ENCODE measurements at places on chromosomes 5 and 9.

DNA sequence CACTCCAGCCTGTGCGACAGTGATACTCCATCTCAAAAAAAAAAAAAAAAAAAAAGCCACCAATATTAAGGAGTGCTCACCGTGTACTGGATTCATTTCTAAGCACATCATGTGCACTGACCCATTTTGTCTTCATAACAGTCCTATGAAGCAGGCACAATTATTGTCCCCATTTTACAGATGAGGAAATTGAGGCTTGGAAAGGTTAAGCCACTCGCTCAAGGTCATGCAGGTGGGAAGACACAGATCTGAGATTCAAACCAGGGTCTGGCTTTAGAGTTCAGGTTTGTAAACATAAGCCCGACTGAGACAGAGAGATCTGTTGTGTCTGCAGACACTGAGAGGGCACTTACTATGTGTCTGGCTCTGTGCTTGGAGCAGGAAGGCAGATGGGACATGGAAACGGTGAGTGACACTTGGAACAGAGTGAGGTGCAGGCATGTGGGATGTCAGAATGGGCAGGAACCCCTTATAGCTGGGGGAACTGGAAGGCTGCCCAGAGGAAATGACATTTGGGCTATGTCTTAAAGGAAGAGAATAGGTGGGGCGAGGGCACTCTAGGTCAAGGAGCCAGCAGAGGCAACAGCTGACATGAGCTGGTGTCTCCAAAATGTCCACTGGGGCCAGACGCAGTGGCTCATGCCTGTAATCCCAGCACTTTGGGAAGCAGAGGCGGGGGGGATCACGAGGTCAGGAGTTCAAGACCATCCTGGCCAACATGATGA, 69.9 kb downstream of the STK10 start:
- no peak for DNase-seq

- DNase-seq, result peak; percentile 2
Observed at GRCh38 chr5:161064781-161065180, 212.8 kb upstream of the ATP10B start.

DNA sequence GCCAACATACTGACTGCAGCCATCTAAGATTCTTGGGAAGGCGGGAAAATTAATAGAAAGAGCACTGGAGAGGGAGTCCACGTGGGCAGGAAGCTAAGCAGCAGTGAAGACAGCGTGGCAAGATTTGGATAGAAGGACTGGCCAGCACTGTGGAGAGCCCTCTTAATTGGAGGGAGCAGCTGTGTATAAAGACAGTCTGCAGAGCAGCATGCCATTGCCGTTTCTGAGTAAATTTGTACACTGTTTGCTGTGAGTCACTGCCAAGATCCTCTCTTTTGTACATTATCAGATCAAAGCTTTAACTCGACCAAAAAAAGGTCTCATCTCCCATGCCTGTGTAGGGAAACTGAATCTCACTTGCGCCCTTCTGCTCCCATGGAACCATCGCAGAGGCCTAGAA, 45.3 kb downstream of the INSYN2B start:
- no peak for DNase-seq

- no peak for DNase-seq
Observed at GRCh38 chr5:151098768-151099121, 17.9 kb upstream of the TNIP1 start.

- DNase-seq, result no peak
Observed at GRCh38 chr9:33127881-33128280, 39.3 kb downstream of the B4GALT1 start.

- DNase-seq, result no peak
Observed at GRCh38 chr5:96195123-96195522, 233.5 kb upstream of the ELL2 start.

GRCh38 chr5:158822099-158822498, 277.6 kb downstream of the EBF1 start:
- no peak for DNase-seq

GRCh38 chr5:174491265-174491664, 233.1 kb upstream of the MSX2 start:
- no peak for DNase-seq

- no peak for DNase-seq
Observed at GRCh38 chr9:132931178-132931735, 13.2 kb downstream of the TSC1 start.

GRCh38 chr9:2676466-2676865, 40.8 kb upstream of the KCNV2 start:
- DNase-seq, result peak; percentile 47

DNA sequence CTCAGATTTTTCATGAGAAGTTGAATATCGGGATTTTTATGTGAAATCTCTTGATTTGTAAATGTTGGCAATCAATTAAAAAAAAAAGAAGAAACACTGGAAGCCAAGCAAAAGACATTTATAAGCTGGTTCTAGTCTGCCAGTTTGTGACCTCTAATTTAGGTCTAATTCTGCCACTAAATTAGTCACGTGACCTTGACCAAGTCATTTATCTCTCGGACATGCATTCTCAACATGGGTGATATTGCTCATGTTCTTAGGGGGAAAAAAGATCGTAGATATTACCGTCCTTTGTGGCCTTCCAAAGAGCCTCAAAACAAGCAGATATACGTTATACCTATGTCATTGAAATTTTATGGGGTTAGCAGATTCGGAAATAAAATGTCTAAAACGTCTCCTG, 52.9 kb upstream of the PTPDC1 start:
- no peak for DNase-seq

GRCh38 chr5:167720676-167721260, 570.7 kb upstream of the WWC1 start:
- no peak for DNase-seq

DNA sequence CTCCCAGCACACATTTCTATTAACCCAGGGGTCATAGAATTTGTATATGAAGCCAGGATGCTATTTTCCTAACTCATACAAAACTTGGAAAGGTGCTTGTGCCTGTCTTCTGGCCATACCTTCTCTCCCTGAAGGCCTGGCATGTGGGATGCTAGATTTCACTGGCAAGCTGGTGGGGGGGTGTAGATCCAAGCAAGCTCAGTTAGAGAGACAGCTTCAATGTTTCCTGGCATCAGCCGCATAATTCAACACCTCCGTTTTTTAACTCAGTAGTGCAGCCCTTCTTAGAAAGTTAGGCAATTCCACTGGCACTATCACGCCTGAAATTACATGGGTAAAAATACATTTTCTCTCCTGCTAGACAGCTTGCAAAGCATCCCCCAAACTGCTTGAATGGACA, 51.8 kb downstream of the MEGF10 start:
- DNase-seq, result no peak

DNA sequence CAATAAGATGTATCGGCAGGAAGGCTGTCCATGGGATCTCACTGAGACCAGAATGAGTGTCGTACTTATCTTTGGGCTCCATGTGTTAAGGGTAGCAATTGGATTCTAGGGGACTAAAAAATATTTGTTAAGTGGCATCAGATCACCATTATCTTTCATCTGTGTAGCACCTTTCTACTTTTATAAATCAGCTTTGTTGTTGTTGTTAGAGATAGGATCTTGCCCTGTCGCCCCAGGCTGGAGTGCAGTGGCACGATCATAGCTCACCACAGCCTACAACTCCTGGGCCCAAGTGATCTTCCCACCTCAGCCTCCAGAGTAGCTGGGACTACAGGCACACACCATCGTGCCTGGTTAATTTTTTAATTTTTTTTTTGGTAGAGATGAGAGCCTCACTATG, 220.5 kb downstream of the SMARCA2 start:
- no peak for DNase-seq

GRCh38 chr5:19536387-19536786, 451.6 kb downstream of the CDH18 start:
- no peak for DNase-seq

DNA sequence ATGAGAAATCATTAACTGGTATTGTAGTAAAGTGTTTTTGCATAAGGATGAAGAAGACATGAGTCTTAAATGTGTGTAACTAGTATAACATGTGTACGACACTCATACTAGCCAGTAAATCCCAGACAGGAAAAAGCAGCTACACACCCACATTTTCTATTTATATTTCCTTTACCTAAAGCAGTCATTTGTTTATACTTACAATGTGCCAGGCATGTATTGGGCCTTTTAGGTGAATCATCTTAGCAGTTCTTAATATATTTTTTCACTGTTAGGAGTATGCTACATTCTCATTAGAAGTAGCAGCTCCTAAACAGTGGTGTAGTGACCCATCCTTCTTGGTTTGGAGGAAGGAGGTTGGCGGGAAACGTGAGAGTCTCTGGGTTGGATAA, 55.8 kb upstream of the TMC1 start:
- no peak for DNase-seq

GRCh38 chr9:134514503-134514902, 127.1 kb upstream of the COL5A1 start:
- DNase-seq, result no peak

DNA sequence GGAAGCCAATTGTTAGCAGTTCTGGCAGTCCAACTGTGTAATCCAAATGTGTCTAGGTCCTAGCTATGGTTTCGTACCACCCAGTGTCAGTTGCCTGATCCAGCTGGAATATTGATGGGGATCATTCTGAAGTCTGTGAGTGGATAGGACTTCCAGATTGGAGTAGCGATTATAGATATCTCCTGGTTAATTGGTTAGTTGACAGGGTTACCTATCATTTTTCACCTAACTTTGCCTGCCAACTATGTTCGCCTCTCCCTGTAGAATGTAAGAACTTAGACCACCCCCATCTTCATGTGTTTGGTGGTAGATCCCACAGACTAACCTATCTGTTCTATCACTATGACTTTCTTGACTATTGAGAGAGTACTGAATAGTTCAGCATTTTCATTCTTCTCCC, 59.9 kb downstream of the TEK start:
- no peak for DNase-seq

DNA sequence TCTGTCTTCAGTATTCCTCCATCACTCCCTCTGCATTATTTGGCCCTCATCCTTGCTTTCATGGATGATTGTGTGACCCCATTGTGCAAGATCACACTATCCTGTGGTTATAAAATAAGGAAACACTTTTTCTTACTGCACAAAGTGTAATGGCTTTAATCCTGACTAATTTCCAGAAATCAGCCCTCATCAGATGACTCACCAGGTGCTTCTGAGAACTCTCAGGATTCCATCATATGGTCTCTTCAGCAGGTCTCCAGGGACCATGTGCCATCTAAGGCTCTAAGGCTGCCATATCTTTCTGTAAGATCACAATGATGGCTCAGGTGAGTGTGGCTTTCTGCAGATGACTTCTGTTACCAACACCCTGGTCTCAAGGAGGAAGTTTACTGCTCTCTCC, 27.3 kb upstream of the FER start:
- no peak for DNase-seq

DNA sequence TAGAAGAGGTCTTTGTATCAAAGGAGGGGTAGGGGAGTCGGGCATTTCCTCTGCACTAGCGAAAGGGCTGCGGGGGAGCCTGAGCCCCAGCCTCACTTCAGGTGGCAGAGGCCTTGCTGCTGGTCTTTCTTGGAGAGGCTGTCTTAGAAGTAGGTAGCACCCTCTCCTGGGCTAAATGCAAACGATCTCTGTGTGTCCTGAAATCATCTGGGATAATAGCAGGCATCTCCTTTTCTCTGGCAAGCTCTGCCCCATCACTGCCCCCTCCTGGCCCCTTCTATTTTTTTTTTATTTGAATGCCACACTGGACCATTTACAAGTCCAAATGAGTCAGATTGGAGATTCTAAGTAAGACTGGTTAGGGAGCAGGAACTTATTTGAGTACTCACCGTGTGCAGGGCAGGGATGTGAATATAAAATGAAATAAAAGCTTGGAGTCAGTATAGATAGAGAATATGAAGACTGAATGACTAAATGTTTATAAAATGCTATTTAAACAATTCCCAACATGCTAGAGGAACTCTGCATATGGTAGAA, 137.1 kb downstream of the FGF1 start:
- DNase-seq, result peak; percentile 52

DNA sequence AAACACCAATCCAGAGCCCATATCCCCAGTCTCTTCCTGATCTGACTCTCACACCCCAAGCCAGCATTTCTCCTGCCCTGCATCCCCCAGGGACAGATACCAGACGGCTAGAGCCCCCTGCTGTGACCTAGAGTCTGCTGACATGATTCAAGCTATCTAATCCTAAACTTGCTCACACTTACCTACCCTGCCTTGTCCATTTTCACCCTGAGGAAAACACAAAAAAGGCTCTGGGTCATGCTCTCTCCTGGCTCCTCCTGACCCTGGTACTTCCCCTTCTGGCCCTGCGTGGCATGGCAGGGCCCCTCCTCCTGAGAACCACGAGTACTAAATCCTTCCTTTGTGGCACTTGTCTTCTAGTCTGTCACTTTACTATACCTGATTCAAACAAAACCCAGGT, 2.8 kb upstream of the ARRDC1 start:
- DNase-seq, result no peak

DNA sequence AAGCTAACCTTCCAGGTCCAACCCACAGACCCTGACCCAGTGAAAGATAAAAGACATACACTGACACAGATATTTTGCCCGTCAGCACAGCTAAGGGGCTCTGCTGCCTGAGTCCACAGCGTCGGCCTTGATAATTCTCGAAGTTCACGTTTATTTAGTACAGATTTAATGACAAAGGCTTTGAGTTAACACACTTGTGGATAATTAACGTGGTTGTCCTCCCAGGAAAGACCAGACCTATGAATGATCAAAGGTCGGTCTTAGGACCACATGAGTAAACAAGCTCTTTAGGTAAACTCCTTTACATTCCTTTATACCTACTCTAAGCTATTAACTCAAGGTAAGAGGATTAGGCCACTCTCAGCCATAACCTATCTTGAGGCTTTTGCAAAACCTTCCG, 11.3 kb upstream of the TEX10 start:
- DNase-seq, result no peak

DNA sequence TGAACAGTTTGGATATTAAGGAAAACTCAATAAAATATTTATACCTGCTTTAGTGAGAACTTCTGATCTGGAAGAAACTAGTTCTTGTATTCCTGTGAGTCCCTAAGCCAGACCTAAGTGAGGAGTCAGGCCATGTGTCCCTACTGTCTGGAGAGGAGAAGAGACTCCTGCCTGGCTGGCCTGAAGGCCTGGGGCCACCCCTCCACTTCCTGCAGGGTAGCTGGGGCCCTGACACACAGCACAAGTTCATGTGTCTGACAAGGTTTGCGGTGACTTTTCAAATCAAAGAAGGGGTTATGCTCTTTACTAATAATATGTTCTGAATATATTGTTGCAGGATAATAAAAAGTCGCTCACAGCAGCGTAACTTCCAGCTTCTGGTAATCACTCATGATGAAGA, 16.1 kb upstream of the IL13 start:
- no peak for DNase-seq

DNA sequence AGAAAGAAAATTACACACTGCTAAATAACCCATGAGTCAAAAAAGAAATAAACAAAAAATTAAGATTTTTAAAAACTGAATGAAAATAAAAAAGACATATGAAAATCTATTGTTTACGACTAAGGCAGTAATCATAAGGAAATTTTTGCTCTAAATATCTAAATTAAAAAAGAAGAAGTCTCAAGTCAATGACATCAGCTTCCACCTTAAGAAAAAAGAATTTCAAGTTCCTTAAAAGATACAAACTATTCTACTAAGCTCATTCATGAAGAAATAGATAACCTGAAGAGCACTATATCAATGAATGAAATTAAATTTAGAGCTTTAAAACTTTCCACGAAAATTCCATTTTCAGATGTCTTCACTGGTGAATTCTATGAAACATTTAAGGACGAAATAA, 15.7 kb upstream of the STARD4 start:
- DNase-seq, result no peak

GRCh38 chr9:120526534-120526933, 53.4 kb downstream of the CDK5RAP2 start:
- no peak for DNase-seq

Data from COR-L47 (cell line).